Stimulated activated naive B cell treated with anti-CD40 and anti-IgM and Interleukin-4, amounts not matched to agents 10 μg/mL and 1 μg/mL and 100 μg/mL, for 72 hours (primary cell): ENCODE measurements at places on chromosomes 1 and 21.

- H3K27ac ChIP-seq: no peak overlapping the region
- H3K27me3 ChIP-seq: no peaks in the 10 kb centered on the region
- H3K4me1 ChIP-seq: no peaks in the 10 kb centered on the region
- no peaks in the 10 kb centered on the region for H3K36me3 ChIP-seq
- no peak for DNase-seq
- no peak overlapping the region for H3K4me3 ChIP-seq
Observed at GRCh38 chr21:27425574-27425973, 458.7 kb upstream of the ADAMTS5 start.

- no peak overlapping the region for H3K4me3 ChIP-seq
- H3K27me3 ChIP-seq: no peaks in the 10 kb centered on the region
- H3K4me1 ChIP-seq: peaks cover 42% of the 10 kb centered on the region
- no peak for DNase-seq
- no peak overlapping the region for H3K27ac ChIP-seq
Observed at GRCh38 chr1:198763298-198763714, 124.5 kb downstream of the PTPRC start.

DNA sequence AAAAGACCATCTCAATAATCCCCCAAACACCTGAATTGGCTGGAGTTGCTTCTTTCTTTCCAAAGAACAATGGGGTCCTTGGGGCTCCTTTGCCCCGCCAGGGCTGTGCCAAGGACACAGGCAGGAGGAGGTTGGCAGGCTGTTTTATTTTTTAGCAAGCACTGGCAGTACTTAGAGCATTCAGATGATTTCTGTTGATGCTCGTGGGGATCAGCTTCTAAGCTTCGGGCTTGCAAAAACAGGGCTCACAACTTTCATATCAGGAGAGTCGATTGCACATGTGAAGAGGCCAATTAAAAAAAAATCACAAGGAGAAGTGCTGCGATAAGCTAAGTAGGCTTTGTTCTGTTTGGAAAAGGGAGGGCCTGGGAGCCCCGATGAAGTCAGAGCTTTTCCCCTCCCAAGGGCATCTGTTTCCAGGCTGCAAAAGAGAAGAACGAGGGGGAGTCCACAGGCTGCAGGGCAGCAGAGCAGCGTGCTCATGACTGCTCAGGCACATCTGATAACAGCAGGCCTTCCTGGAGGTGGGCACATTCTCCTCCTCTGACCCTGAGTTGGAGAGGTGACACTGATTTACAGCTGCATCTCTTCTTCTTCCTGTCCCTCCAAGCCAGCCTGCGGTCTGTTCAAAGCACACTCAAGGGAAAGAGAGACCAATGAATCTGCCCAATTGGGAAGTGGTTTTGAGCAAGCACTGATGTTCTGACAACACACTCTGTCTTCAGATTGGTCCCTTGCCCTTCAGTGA, 27.3 kb upstream of the BCAR3 start:
- peak; percentile 26 for DNase-seq
- H3K36me3 ChIP-seq: no peaks in the 10 kb centered on the region
- H3K27me3 ChIP-seq: no peaks in the 10 kb centered on the region

DNA sequence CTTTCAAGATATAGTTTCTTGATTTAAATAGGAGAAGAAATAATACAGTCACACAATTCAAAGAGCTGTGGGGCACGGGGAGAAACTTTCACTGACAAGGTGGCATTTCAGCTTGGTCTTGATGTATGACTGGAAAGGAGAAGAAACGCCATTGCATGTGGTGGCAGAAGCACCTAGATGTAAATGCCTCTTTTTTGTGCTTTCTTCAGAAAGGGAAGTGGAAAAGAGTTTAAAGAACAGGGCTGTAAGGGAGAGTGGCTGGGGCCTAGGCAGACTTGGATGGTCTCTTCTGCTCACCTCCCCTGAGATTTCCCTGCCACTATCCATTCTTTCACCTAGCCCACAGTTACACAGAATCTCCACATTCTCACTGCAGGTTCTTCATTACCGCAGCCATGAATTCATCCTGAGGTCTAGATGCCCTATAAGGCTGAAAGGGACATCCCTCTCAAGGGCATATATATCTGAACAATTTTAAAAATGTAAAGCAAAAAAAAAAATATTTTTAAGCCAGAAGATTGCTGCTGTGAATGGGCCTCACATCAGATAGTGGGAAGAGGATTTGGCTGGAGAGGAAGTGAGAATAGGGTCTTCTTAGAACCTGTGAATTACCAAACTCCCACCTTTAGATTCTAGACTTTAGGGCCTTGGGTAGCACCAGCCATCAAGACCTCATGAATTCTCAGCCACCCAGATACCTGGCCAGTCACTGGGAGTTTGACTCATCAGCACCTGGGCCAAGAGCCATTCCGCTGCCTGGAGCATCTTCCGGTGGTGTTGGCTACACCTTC, 23.4 kb downstream of the CACNA1E start:
- H3K27me3 ChIP-seq: peaks cover 4% of the 10 kb centered on the region
- no peak for DNase-seq

DNA sequence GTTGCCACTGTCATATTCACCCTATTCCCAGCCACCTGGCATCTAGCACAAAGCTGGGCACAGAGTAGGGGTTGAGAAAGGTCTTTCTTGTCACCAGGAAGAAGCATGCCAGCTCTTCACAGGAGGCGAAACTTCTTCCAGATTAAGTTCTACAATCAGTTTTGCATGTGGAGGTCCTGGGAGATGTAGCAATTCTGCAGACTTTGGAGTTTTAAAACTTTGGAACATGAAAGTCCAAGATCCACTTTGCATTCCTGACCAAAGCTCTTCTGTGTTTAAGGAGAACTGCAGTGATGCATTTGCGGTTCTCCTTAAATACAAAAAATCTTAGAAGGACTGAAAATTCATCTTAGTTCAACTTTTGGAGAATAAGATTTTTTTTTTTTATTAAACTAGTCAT, 258.5 kb upstream of the USP24 start:
- H3K27me3 ChIP-seq: peaks cover 20% of the 10 kb centered on the region
- no peaks in the 10 kb centered on the region for H3K36me3 ChIP-seq
- H3K27ac ChIP-seq: no peak overlapping the region
- H3K4me3 ChIP-seq: no peak overlapping the region
- DNase-seq: no peak

DNA sequence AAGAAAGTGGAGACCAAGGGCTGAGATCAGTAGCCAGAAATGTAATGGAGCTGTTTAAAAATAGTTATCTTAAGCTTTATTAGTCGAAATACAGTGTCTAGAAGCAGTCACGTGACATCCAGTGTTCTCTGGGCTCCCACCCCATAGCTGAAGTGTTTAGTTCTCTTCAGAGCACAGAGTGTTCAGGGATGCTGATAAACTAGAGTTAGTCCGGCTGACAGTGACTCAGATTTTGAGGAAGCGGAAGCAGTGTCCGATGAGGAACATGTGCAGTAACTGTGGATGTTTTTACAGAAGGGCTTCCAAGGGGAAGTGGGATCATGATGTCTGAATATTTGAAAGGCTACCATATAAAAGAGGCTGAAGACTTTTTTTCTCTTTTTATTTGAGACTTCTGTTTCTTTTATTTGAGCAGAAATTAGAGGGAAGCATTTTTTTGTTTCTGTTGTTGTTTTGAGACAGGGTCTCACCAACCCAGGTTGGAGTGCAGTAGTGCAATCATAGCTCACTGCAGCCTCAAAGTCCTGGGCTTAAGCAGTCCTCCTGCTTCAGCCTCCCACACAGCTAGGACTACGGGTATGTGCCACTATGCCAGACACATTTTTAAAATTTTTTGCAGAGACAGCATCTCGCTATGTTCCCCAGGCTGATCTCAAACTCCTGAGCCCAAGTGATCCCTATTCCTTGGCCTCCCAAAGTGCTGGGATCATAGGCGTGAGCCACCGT, 124.2 kb downstream of the GALNT2 start:
- H3K4me3 ChIP-seq: no peak overlapping the region
- H3K27me3 ChIP-seq: no peaks in the 10 kb centered on the region
- H3K4me1 ChIP-seq: peaks cover 60% of the 10 kb centered on the region
- DNase-seq: peak; percentile 17
- H3K36me3 ChIP-seq: peaks cover 17% of the 10 kb centered on the region

DNA sequence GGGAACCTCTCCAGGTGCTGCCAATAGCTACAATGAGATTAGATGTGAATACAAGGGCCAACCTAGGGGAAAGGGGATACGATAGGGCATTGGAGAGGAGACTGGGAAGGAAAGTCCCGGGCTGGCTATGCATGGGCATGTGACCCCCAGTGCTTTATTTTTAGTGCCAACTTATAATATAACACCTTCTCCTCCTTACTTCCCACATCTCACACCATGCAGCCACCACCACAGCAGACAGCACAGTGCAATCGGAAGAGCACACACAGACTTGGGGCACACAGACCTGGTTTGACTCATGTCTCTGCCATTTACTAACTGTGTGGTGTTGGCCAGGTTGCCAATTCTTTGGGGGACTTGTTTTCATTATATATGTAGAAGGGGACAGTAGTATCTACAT, 85.4 kb downstream of the TOMM20 start:
- H3K36me3 ChIP-seq: peaks cover 4% of the 10 kb centered on the region
- H3K4me3 ChIP-seq: no peak overlapping the region
- DNase-seq: no peak
- no peaks in the 10 kb centered on the region for H3K27me3 ChIP-seq

GRCh38 chr1:59418363-59419144, 121.7 kb downstream of the FGGY start:
- peaks cover 20% of the 10 kb centered on the region for H3K4me1 ChIP-seq
- H3K27ac ChIP-seq: no peak overlapping the region
- H3K27me3 ChIP-seq: no peaks in the 10 kb centered on the region
- peaks cover 16% of the 10 kb centered on the region for H3K36me3 ChIP-seq

DNA sequence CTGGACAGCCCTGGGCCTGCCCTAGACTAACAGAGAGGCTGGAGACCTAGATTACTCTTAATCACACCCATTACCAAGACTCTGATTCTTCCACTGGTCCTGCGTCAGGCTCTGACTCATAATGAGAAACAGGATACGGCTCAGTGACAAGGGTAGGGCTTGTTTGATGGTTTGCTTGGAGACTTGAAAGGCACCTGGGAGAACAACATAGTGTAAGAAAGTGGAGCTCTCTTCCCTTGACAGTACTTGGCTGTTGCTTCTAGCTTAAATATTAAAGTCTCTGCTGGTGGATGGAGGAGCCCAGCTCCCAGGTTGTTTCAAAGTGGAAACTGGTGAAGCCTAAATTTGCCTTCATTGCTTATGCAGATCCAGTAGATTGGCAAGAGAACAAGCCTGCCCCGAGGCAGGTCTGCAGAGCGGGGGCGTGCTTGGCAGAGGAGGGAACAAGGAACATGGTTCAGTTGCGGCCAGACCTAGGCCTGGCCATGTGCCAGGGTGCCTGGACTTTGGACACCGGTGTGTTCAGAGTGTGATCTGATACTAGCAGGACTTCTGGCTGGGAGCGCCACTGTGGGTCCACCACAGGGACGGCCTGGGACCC, 480.6 kb downstream of the CAMTA1 start:
- H3K27ac ChIP-seq: no peak overlapping the region
- no peak for DNase-seq
- H3K4me1 ChIP-seq: no peaks in the 10 kb centered on the region
- H3K36me3 ChIP-seq: no peaks in the 10 kb centered on the region
- peaks cover 32% of the 10 kb centered on the region for H3K27me3 ChIP-seq

GRCh38 chr1:44000122-44000665, 8.8 kb downstream of the CCDC24 start:
- H3K4me3 ChIP-seq: no peak overlapping the region
- no peaks in the 10 kb centered on the region for H3K4me1 ChIP-seq
- no peak for DNase-seq

DNA sequence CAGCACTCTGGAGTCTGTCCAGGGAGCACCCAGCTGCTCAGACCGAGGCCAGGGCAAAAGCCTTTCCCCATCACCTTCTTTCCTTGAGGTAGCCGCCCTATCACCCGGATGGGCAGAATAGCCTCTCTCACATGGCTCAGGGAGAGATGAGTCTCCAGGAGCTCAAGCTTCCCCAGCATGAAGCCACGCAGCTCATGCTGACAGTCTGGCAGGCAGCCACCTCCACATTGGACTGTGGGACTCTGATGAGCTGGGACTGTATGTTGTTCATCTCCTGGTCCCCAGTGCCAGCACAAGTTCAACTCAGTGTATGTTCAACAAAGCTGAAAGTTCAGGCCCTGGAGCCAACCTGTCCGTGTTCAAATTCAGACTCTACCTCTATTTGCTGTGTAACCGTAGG, 75.2 kb upstream of the ZC3H12A start:
- H3K27ac ChIP-seq: no peak overlapping the region
- no peaks in the 10 kb centered on the region for H3K4me1 ChIP-seq
- no peak overlapping the region for H3K4me3 ChIP-seq
- H3K27me3 ChIP-seq: peaks cover 41% of the 10 kb centered on the region

DNA sequence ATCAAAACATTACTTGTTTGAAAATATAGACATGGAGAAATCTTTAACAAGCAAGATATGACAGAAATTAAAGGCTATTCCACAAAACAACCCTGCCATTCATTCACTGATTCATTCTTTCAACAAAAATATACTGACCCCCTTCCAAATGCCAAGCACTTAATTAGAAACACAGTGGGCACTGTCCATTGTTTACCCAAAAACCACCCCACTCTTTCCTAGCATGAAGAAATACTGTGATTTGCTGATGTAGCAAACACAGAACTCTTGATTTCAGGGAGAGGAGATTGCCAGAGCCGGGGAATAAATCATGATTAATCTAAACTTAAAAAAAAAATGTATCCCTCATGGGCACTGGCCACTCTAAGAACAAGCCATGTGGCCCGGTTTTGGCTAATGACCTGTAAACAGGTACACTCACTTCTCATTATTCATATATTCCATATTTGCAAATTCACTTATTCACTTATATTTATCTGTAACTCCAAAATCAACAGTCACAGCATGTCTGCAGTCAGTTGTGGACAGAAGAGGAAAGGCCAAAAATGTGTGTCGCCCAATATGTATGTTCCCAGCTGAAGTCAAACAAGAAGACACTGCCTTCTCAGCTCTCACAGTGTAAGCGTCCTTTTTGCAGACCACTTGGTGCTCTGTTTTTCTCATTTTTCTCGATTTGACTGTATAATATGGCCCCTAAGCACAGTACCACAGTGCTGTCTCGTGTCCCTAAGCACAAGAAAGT, 133.1 kb downstream of the SMYD3 start:
- H3K27me3 ChIP-seq: no peaks in the 10 kb centered on the region
- peaks cover 3% of the 10 kb centered on the region for H3K4me1 ChIP-seq
- no peak overlapping the region for H3K27ac ChIP-seq
- no peaks in the 10 kb centered on the region for H3K36me3 ChIP-seq

DNA sequence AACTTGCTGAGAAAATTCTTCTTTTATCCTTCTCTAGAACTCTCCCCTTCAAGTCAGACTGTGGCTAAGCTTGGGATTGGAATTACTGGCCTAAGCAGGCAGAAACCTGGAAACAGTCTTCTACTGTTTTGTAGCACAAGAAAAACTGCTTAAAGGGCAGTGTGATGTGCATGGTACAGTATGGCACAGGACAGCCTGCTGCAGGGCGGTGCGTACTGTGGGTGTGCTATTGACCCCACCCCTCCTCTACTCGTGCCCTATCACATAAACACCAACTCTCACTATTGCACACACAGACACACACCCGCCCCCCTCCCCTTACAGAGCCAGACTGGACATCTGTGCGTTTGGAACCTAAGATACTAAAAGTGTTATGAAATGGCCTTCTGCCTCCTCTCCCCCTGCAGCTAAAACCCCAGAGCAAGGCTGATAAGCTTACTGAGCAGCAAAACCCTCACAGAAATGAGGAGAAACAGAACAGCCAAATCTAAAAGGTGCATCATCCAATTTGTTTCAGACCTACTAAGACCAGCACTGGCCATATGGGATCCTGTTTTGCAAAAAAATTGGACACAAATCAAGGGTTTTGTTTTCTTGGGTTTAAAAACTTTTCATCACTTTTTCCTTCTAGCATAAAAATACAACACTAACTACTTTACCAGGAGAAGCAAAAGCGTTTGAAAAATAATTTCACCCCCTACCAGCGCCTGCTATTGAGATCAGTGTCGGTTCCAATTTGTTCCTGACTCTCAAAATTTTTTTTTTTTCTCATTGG, 355.8 kb upstream of the LYPLAL1 start:
- no peaks in the 10 kb centered on the region for H3K4me1 ChIP-seq
- H3K27me3 ChIP-seq: no peaks in the 10 kb centered on the region
- H3K36me3 ChIP-seq: no peaks in the 10 kb centered on the region
- no peak overlapping the region for H3K4me3 ChIP-seq
